ENCODE measurements at places on chromosomes 12 and 14.

DNA sequence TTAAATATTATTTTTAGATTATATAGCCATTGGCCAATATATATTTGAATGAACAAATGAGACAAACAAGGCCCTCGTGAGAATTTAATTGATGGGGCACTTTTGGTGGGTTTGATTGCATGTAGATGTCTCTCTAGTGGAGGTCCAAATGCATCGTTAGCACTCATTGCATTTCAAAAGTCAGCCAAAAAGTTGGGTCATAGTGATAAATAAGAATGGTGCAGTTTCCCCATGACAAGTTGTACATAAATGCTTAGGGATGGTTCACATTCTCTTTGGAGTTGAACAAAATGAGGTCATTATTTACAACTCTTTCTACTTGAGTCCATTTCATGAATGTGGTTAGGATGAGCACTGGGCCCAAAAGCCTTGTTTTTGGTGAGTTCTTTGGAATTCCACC lies 1.0 kb downstream of the BEST3 start:
- no peak for DNase-seq
- H3K27ac ChIP-seq = no peak overlapping the region
- no peaks in the 10 kb centered on the region for H3K36me3 ChIP-seq
- no peaks in the 10 kb centered on the region for H3K4me1 ChIP-seq
- peaks cover 28% of the 10 kb centered on the region for H3K27me3 ChIP-seq
- no peak overlapping the region for H3K4me3 ChIP-seq

DNA sequence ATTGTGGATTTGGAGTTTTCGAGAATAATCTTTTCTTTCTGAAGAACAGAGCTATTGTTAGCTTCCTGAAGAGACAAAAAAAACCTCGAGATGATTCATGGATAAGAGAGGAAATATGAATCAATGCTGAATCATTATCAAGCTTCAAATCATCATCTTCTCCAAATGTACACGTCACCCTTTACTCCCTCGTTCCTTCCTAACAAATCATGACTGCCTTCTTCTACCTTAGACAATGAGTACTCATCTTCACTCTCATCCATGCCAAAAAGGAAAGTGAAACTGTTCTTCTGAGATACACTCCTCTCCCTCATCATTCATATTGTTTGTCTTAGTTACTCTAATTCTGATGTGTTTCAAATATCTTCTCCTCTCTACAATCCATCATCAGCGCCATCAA lies 1115.8 kb upstream of the ATXN7L3B start:
- no peaks in the 10 kb centered on the region for H3K4me1 ChIP-seq
- H3K27me3 ChIP-seq = no peaks in the 10 kb centered on the region
- peaks cover 2% of the 10 kb centered on the region for H3K36me3 ChIP-seq
- H3K4me3 ChIP-seq = no peak overlapping the region
- H3K27ac ChIP-seq = no peak overlapping the region

- peaks cover 5% of the 10 kb centered on the region for H3K4me1 ChIP-seq
- no peak overlapping the region for H3K27ac ChIP-seq
- no peak overlapping the region for H3K4me3 ChIP-seq
- no peaks in the 10 kb centered on the region for H3K36me3 ChIP-seq
Observed at GRCh38 chr12:27460471-27460978, 14.0 kb downstream of the SMCO2 start.

DNA sequence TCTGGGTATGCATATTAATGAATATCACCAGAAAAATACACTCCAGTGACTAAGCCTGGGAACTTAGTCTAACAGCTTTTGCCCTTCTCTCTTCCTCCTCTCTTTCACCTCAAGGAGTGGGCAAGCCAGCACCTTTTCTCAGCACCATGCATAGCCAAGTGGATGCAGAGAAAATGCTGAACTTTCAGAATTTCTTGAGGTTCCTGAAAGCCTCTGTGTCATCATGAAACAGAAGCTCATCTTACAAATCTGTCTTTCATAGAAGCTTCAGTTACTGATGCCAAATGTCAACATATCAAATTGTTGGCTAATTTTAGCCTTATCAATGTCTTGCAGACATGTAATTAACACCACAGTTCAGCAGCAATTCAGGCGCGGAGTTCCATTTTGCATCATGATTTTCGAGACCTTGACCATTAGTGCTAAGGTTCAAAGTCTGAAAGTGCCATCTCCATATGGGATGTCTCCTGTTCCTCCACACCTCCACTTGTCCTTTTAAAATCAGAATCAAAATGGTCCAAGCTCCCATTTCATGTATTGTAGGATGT lies 51.1 kb upstream of the RPH3A start:
- H3K36me3 ChIP-seq = no peaks in the 10 kb centered on the region
- no peak overlapping the region for H3K27ac ChIP-seq
- DNase-seq = no peak
- H3K4me1 ChIP-seq = peaks cover 9% of the 10 kb centered on the region
- peaks cover 38% of the 10 kb centered on the region for H3K27me3 ChIP-seq

DNA sequence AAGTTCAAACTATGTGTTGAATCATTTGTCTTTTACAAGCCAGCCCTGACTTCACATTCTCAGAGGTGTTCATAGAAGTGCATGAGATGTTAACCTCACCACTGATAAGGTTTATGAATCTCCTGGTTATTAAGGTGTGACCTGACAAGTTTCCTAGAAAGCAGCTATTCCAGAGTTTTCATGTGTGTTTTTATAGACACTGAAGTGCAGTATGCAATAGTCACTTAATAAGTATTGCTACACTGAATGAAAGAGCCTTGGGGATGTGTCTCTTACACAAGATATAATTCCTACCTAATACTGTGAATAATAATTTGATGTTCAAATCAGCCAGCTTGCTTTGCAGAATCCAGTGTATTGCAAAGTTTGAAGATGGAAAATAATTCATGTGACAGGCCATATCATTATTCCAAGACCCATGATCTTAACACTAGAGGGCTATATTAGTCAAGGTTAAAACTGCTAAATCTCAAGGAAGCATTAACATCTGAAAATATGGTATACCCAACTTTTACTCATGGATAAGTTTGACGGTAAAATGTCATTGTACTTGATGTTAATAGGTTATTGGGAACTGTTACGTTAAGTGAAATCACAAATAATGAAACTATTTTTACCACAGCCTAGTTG lies 13.0 kb downstream of the SLC25A3 start:
- no peak overlapping the region for H3K4me3 ChIP-seq
- DNase-seq = no peak
- H3K27ac ChIP-seq = no peak overlapping the region
- peaks cover 22% of the 10 kb centered on the region for H3K36me3 ChIP-seq
- no peaks in the 10 kb centered on the region for H3K4me1 ChIP-seq

GRCh38 chr14:104184911-104185499 lies 46.6 kb downstream of the KIF26A start:
- H3K27me3 ChIP-seq = peaks cover 9% of the 10 kb centered on the region
- no peaks in the 10 kb centered on the region for H3K36me3 ChIP-seq
- no peak for DNase-seq
- H3K4me3 ChIP-seq = no peak overlapping the region

GRCh38 chr14:36820111-36820709 lies 158.6 kb downstream of the PAX9 start:
- no peaks in the 10 kb centered on the region for H3K27me3 ChIP-seq
- DNase-seq = no peak
- no peak overlapping the region for H3K27ac ChIP-seq
- no peak overlapping the region for H3K4me3 ChIP-seq
- H3K36me3 ChIP-seq = peaks cover 3% of the 10 kb centered on the region
- H3K4me1 ChIP-seq = no peaks in the 10 kb centered on the region

GRCh38 chr14:77838831-77839511 lies 39.1 kb downstream of the ADCK1 start:
- no peak overlapping the region for H3K27ac ChIP-seq
- DNase-seq = no peak
- H3K27me3 ChIP-seq = no peaks in the 10 kb centered on the region
- H3K4me1 ChIP-seq = no peaks in the 10 kb centered on the region
- no peak overlapping the region for H3K4me3 ChIP-seq

GRCh38 chr12:131671276-131671675 lies 39.6 kb upstream of the SFSWAP start:
- H3K4me3 ChIP-seq = no peak overlapping the region
- no peak overlapping the region for H3K27ac ChIP-seq
- H3K27me3 ChIP-seq = peaks cover 16% of the 10 kb centered on the region
- no peaks in the 10 kb centered on the region for H3K4me1 ChIP-seq
- H3K36me3 ChIP-seq = peaks cover 3% of the 10 kb centered on the region
- no peak for DNase-seq

GRCh38 chr14:67428501-67429031 lies 16.6 kb upstream of the PLEK2 start:
- H3K27ac ChIP-seq = no peak overlapping the region
- DNase-seq = no peak
- H3K27me3 ChIP-seq = peaks cover 27% of the 10 kb centered on the region
- H3K4me1 ChIP-seq = no peaks in the 10 kb centered on the region

DNA sequence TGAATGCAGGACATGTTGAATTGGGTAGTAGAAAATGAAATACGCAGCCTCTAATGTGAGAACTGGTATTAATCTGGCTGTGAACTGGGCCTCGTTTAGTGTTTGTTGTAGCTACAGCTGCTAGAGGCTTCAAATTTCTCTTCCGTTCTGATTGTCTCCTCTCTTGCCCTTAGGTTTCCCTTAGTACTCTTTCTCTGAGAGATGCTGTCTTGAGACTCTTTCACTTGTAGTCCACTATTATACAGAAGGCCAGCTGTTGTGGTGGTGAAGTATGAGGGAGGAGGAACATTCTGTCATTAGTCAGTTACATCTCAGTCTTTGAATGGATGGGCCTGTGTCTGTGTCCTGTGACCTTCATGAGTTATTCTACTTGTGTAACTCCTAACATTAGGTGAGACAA lies 322.0 kb downstream of the TMTC2 start:
- no peak overlapping the region for H3K4me3 ChIP-seq
- H3K4me1 ChIP-seq = no peaks in the 10 kb centered on the region
- H3K27ac ChIP-seq = no peak overlapping the region
- no peak for DNase-seq
- no peaks in the 10 kb centered on the region for H3K27me3 ChIP-seq

DNA sequence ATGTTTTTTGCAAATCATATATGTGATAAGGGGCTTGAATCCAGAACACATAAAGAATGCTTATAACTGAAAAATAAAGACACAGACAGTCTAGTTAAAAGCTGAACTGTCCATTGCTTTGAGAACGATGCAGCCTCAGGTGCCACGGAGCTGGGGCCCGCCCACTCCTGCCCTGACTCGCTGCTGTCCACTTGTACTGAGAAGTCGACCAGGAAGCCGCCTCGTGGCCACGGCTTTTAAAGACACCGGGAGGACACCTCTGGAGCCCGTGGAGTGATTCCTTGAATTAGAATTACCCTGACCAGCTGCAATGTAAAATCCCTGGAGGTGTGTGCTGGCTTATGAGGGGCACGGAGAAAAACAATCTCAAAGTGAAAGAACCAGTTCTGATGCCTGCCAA lies 23.9 kb upstream of the TEX22 start:
- peaks cover 14% of the 10 kb centered on the region for H3K4me1 ChIP-seq
- no peak overlapping the region for H3K4me3 ChIP-seq
- no peaks in the 10 kb centered on the region for H3K36me3 ChIP-seq
- no peak for DNase-seq
- H3K27me3 ChIP-seq = no peaks in the 10 kb centered on the region

- H3K36me3 ChIP-seq = peaks cover 12% of the 10 kb centered on the region
- H3K4me1 ChIP-seq = peaks cover 46% of the 10 kb centered on the region
- H3K27me3 ChIP-seq = no peaks in the 10 kb centered on the region
- H3K4me3 ChIP-seq = peak overlapping the region; percentile 85
- no peak for DNase-seq
Observed at GRCh38 chr14:101965770-101966722, 1.7 kb downstream of the DYNC1H1 start.

DNA sequence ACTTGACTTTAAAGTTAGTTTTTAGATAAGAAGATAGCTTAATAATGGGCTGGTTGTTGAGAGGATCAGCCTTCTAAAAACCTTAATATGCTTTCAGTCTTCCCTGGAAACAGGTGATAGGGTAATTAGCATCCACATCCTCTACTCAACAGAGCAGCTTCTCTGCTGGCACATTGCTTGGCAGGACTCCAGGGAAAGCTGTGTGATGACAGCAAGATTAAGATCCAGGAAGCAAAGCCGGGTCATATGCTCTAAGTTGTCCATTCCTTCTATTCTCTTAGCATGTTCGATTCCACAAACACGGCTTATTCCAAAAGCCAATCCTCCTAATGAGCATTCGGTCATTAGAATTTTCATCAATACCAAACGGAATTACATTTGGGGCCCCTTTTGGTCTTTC lies 87.0 kb downstream of the HMGA2 start:
- H3K4me3 ChIP-seq = no peak overlapping the region
- no peaks in the 10 kb centered on the region for H3K4me1 ChIP-seq
- peaks cover 24% of the 10 kb centered on the region for H3K27me3 ChIP-seq
- DNase-seq = no peak
- H3K27ac ChIP-seq = no peak overlapping the region

- H3K4me1 ChIP-seq = peaks cover 16% of the 10 kb centered on the region
- no peak for DNase-seq
- H3K36me3 ChIP-seq = no peaks in the 10 kb centered on the region
Observed at GRCh38 chr12:22228022-22228875, 106.3 kb downstream of the ST8SIA1 start.

GRCh38 chr12:74328623-74329022 lies 209.0 kb upstream of the ATXN7L3B start:
- no peaks in the 10 kb centered on the region for H3K4me1 ChIP-seq
- no peak overlapping the region for H3K4me3 ChIP-seq
- H3K36me3 ChIP-seq = peaks cover 3% of the 10 kb centered on the region
- no peaks in the 10 kb centered on the region for H3K27me3 ChIP-seq
- H3K27ac ChIP-seq = no peak overlapping the region
- no peak for DNase-seq

DNA sequence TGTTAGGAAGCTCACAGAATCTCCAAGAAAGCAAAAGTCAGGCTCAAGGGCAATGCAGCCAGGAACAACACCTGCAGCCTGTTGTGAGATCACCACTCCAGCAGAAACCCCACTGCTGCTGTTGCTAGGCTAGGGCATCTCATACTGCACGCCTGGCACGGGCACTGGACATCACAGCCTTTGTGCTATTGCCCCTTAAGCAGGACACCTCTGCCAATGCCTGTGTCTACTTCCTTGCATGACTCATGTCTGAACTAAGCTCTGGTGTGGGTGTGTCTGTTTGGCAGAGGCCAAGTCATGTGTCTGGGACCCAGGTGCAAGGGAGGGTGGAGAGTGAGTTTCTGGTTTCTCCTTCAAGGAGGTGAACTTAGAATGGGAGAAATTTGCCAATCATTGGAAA lies 10.0 kb upstream of the DDX47 start:
- no peaks in the 10 kb centered on the region for H3K27me3 ChIP-seq
- H3K36me3 ChIP-seq = peaks cover 5% of the 10 kb centered on the region
- H3K4me1 ChIP-seq = peaks cover 30% of the 10 kb centered on the region
- no peak overlapping the region for H3K27ac ChIP-seq

- no peak for DNase-seq
- peaks cover 43% of the 10 kb centered on the region for H3K4me1 ChIP-seq
- peak overlapping the region; percentile 91 for H3K4me3 ChIP-seq
- no peaks in the 10 kb centered on the region for H3K27me3 ChIP-seq
- H3K27ac ChIP-seq = peak overlapping the region; percentile 94
Observed at GRCh38 chr12:53500142-53500775, 824 bp upstream of the TARBP2 start.

- H3K4me1 ChIP-seq = peaks cover 65% of the 10 kb centered on the region
- H3K36me3 ChIP-seq = peaks cover 34% of the 10 kb centered on the region
- peak overlapping the region; percentile 90 for H3K4me3 ChIP-seq
- no peak for DNase-seq
Observed at GRCh38 chr14:73741386-73741875, 27.2 kb upstream of the PNMA1 start.

- H3K4me1 ChIP-seq = no peaks in the 10 kb centered on the region
- H3K27ac ChIP-seq = no peak overlapping the region
- H3K4me3 ChIP-seq = no peak overlapping the region
- no peaks in the 10 kb centered on the region for H3K27me3 ChIP-seq
- DNase-seq = no peak
Observed at GRCh38 chr12:77161944-77162343, 96.6 kb upstream of the E2F7 start.

Measured in central memory CD8-positive, alpha-beta T cell (primary cell).